ENCODE measurements at places on chromosomes 16 and 17.
A peak's percentile ranks its signal among the peaks of the same experiment; 100 is the strongest.

DNA sequence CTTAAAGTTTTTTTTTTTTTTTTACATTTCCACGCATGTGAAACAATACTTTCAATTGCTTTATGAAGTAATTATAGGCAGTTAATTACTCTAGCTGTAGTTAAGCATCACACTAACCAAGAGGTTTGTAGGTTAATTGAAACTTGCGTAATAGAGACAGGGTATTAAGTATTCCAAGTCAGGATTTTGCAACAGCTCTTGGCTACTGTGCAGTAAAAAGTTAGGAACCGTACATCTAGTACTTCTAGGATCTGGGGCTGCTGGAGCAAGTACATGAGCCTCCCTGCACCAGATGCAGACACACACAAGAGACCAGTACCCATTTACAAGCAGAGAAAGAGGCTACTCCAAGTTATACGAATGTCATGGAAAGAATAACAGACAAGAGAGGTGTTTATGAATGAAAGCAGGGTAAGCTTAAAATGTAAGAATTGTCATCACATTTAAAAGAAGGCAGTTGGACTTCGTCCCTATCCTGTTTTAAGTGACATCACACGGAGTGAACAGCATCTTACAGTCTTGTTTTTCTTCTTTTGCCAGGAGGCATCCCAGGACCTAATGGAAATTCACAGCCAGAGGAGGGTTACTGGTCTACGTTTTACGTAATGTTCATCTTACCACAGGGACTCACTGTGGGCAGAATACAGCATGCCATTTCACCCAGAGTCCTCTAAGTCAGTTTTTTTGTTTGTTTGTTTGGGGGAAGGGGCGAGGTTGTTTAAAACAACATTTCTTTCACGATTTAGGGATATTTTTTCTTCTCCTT lies 379.6 kb upstream of the PSMD7 start:
- ATAC-seq = no peak

- ATAC-seq = no peak
Measured at GRCh38 chr16:7206469-7206868, 126.2 kb upstream of the RBFOX1 start.

- no peak for ATAC-seq
Measured at GRCh38 chr16:58176608-58177352, 21.1 kb downstream of the CSNK2A2 start.

GRCh38 chr17:28499684-28500357 lies 6.3 kb upstream of the FOXN1 start:
- ATAC-seq = no peak

- ATAC-seq = no peak
Measured at GRCh38 chr16:11784038-11784369, 13.1 kb downstream of the ZC3H7A start.

DNA sequence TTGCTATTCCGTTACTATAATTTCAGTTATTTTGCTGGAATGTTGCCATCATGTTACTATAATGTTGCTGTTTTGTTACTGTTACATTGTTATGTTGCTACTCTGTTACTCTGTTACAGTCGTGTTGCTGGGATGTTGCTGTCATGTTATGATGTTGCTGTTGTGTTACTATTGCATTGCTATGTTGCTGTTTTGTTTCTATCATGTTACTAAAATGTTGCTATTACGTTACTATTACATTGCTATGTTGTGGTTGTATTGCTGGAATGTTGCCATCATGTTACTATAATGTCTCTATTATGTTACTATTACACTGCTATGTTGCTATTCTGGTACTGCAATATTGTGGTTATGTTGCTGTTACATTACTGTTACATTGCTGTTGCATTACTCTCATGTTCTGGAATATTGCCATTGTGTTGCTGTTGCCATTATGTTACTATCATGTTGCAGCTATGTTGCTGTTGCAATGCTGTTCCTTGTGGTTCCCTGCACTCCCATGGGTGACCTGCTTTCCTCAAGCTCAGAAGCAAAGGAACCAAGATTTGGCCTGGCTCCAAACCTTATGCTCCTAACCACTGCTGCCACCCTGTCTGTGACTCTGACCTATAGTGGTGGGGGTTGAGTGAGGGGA lies 64.4 kb downstream of the ABCC6 start:
- ATAC-seq = no peak

GRCh38 chr16:80299416-80299815 lies 241.4 kb upstream of the DYNLRB2 start:
- ATAC-seq = no peak

DNA sequence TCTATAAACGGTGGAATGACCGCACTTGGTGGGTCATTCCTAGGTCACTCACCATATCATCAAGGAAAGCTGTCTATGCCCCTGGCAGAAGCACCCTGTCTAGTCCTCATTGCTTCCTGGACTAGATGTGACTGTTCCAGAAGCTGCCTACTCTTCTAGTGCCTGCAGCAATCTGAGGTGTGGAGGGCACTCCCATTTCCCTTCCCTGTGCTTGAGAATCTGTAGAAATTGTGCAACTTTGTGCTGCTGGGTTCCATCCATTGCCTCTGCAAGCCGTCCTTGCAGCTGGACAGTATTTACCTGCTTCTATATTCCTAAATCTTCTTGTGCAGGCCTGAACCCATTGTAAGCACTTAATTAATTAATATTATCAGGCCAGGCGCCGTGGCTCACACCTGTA lies 52.1 kb downstream of the CACNG3 start:
- no peak for ATAC-seq

- peak; percentile 24 for ATAC-seq
Measured at GRCh38 chr17:31549121-31549524, 157.6 kb downstream of the RAB11FIP4 start.

DNA sequence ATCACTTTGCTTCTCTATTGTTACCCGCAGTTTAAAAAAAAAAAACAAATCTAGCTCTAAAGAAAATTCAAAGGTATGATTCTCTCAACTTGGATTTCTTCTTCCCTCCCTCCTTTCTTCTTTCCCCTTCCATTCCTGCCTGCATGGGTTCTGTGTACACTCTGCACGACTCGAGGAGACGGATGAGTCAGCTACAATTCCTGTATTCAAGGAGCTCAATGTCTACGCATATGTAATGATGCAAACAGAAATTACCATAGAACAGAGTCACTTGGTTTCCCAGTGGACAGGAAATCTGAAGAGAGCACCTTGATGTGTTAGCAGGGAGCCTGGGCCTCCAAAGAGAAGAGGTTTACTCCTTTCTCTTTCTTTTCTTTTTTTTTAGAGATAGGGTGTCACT lies 92.3 kb downstream of the VPS53 start:
- ATAC-seq = peak; percentile 100

GRCh38 chr16:19315889-19316433 lies 30.4 kb downstream of the CLEC19A start:
- ATAC-seq = no peak

GRCh38 chr17:74457146-74457819 lies 9.2 kb upstream of the CD300A start:
- peak; percentile 65 for ATAC-seq

GRCh38 chr16:10971560-10971961 lies 27.2 kb downstream of the CLEC16A start:
- peak; percentile 87 for ATAC-seq

- peak; percentile 50 for ATAC-seq
Measured at GRCh38 chr17:42421507-42422338, 1.3 kb downstream of the CAVIN1 start.

DNA sequence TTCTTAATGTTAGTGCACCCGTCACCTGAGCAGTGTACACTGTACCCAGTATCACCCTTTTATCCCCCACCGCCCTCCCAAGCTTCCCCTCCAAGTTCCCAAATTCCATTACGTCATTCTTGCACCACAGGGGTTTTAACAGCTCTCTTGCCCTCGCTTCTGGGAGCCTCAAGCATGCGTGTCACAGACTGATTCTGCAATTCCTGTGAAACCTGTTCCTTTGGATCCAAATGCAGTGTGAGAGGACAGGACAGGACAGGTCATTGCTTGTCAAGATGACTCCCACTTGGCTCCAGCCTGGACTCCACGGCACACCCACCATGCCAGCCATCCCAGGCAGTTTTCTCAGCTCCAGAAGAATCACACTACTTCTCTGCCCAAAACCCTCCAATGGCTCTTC lies 44.1 kb downstream of the CYB5D2 start:
- ATAC-seq = no peak

DNA sequence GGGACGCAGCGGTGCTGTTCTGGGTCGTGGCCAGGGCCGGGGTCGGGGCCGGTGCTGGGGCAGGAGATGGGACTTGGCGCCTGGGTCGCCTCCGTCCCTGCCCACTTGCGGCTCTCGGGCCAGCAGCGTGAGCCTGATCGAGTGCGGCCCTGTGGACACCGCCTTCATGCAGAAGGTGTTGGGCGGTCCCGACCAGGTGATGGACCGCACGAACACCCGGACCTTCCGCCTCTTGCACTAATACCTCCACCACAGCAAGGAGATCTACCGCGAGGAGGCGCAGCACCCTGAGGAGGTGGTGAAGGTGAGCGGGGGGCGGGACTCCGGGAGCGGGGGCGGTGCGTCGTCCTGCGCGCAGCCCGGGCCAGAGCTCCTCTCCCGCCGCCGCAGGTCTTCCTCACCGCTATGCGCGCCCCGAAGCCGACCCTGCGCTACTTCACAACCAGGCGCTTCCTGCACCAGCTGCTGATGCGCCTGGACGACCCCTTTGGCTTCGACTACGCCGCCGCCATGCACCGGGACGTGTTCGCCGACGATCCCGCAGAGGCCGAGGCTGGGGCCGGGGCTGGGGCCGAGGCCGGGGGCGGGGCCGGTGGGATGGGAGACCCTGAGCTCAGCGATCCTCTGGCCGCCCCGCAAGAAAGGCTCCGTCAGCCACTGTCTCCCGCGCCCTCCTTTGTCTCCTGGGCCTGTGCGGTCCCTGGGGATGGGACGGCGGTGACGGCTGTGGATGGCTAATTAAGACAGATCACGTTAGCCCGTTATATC lies 4.5 kb upstream of the HSD17B1 start:
- ATAC-seq = no peak

- peak; percentile 44 for ATAC-seq
Measured at GRCh38 chr16:4660454-4661007, 32.8 kb upstream of the NUDT16L1 start.

GRCh38 chr17:3739422-3740124 lies 15.9 kb downstream of the HASPIN start:
- ATAC-seq = no peak

- ATAC-seq = peak; percentile 93
Measured at GRCh38 chr17:2029911-2030778, at the start of gene DPH1. TSS of gene DPH1 (plus strand) at chr17:2030153. CDS start at chr17:2030170, 17 bp downstream.

GRCh38 chr17:61393550-61393903 lies 6.1 kb upstream of the TBX2 start:
- no peak for ATAC-seq

GRCh38 chr16:57388359-57389086 lies 16.0 kb upstream of the CCL17 start:
- no peak for ATAC-seq

DNA sequence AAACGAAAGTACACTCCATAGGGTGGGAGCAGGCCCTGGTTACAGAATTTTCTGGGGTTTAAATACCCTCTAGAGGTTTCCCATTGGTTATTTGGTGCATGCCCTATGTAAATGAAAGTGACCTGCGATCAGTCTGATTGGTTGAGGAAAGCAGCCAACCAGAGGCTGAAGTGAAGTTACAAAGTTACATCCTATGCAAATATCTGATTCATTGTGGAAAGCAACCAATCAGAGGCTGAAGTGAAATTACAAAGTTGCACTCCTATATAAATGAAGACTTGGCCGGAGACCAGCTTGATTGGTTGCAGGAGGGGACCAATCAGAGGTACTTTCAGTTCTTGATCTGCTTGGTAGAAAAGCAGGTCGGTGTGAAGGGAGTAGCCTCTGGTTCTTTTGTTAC lies 24.4 kb downstream of the NAA60 start:
- ATAC-seq = peak; percentile 37

- ATAC-seq = no peak
Measured at GRCh38 chr16:12063004-12063395, 86.5 kb downstream of the SNX29 start.

DNA sequence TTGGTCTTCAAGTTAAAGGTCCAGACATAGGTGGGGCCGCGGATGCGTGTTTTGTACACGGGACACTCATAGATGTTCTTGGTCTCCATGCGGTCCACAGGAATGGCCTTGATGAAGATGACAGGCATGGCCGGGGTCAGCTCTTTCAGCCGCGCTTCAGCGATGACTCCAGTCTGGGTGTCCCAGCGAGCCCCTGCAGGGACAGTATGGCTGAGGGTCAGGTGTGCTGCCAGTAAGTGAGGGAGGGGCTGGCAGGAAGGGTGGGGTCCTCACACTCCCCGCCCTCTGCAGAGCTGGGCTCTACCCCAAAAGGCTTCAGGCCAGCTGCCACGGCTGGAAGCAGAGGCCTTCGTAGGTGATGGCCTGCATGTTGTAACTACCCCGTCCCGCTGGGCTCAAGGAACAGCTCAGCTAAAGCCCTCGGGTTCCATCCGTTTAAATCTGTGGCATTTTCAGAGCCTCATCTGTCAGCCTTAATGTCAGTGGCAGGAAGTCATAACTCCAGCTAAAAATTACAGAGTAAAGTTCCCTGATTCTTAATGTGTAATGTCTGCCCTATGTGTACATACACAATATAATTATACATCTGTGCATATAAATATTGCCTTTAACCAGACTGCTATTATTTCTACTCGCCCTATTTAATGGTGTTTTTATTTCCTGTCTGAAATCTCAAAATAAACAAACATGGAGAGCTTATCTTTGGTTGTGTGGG lies 45.7 kb downstream of the PGS1 start:
- no peak for ATAC-seq

GRCh38 chr16:78444-79150 lies 572 bp downstream of the MPG start:
- peak; percentile 28 for ATAC-seq

DNA sequence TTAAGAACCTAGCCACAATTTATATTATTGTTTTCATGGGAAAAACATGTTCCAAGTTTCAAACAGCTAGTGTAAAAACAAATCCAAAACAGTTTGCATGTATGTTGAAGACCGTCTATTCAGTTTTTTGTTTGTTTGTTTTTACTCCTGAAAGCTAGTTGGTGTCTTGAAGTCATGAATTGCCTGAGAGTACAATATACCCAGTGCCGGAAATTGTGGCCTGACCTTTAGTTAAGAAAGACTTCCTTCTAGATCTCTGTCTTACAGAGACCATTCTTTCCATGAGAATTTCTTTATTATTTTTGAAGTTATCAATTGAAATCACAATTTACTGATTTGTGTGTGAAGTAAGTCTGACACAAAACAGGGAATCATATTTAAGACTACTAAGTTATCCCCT lies 474.8 kb downstream of the KCNJ2 start:
- ATAC-seq = no peak

DNA sequence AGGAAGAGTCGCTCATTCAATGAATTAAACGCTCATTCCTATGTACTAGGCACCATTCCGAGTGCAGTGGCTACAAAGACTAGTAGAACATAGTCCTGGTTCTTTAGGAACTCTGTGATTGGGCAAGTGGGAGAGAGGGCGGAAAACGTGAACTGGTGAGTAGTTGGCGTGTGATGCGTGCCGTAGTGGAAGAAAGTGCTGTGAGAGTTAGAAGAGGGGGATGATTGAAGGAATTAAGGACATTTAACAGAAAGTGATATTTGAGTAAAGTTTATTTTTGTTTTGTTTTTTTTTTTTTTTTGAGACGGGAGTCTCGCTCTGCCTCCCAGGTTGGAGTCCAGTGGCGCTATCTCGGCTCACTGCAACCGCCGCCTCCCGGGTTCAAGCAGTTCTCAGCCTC lies 7.9 kb upstream of the SLFN14 start:
- peak; percentile 68 for ATAC-seq

Measured in SK-N-SH treated with all-trans-retinoic acid at 6 μM for 48 hours (cell line).